ENCODE measurements at places on chromosomes 2 and 18.

GRCh38 chr18:8081872-8082553 lies 514.9 kb downstream of the PTPRM start:
- DNase-seq = no peak

DNA sequence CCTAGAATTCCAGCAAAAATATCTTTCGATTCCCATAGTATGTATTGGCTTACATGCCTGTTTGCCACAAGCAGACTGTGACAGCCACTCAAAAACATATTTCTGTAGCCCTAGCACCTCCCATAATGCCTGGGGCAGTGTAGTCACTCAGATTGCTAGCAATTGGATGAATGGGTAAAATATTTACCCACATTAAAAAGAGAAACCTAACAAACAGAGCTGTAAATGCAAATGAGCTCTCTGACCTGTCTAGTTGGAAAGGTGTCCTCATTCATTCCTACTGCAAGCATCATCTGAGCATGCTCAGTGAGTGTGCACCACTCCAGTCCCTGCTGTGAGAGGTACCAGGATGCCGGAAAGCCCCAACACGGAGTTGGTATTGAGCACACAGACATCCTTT lies 234.0 kb upstream of the RAB12 start:
- no peak for DNase-seq

- no peak for DNase-seq
These were observed 80.1 kb upstream of the SPOPL start for GRCh38 chr2:138421315-138421970.

DNA sequence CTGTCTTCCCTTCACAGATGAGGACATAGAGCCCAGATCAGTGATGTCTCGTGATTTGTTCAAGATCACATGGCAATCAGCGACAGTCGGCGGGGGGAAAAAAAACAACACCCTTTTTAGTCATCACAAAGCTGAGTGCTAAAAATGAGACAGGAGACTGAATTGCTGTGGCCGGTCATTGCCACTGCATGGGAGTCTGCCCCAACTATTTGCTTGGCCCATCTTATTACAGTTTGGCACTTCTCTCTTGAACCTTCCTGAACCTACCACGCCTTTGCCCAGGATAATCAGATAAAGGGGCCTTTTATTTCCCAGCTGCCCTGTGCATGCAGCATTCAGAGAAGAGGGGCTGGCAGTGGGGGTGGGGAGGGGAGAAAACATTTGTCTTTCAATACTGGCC lies 42.7 kb downstream of the SETBP1 start:
- DNase-seq = no peak

GRCh38 chr2:62152000-62152399 lies 43.9 kb upstream of the B3GNT2 start:
- DNase-seq = no peak

Data from putamen (tissue), 1 donor.